Psoas muscle (tissue), 8 donors: ENCODE measurements at places on chromosomes 5 and 9. TPM values are rescaled to one million over a fixed set of nuclear protein-coding genes. Genes with fewer than 3 reads are reported as not detected.

DNA sequence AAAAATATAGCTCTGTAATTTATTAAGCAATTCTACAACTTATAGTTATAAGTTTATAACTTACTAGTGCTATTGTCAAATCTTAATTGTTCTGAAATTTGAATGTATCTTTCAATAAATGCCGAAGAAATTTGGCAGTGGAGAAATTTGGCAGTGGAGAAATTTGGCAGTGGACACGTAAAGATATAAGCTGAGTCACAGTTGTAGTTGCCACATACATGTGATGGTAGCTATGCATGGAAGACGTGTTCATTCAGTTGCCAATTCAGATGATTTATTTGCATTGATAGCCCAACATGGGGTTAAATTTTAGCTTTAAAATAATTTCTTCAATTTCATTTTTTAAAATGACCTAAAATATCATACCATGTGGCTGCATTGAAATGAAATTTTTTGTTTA, 127.8 kb upstream of the NR4A3 start:
- peak overlapping the region; percentile 8 for H3K4me3 ChIP-seq
- no peak for DNase-seq
- no peaks in the 10 kb centered on the region for H3K36me3 ChIP-seq

Gene CD14
- 18.3 TPM for total RNA-seq

DNA sequence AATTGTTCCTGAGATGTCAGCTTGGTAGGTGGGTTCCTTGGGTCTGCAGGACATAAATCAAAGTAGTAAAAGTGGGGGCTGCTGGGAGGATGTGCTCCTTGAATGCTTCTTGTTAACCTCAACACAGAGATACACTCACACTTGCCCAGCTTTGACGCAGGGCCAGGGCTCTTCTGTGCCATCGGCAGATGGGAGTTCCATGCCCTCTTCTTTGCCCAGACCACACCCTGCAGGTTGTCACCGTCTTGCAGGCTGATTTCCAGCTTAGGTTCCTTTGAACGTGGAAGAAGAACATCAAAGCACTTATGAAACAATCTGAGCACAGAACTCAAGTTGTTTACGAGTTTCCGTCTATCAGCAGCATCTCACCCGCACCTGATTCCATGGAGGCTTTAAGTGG, 11.0 kb downstream of the DBH start:
- no peaks in the 10 kb centered on the region for H3K4me1 ChIP-seq
- no peak for DNase-seq
- H3K36me3 ChIP-seq, result no peaks in the 10 kb centered on the region
- no peak overlapping the region for H3K4me3 ChIP-seq
- H3K27me3 ChIP-seq, result peaks cover 2% of the 10 kb centered on the region

Gene PCDHA2
- total RNA-seq, result not detected

Gene MSMP
- total RNA-seq, result not detected

DNA sequence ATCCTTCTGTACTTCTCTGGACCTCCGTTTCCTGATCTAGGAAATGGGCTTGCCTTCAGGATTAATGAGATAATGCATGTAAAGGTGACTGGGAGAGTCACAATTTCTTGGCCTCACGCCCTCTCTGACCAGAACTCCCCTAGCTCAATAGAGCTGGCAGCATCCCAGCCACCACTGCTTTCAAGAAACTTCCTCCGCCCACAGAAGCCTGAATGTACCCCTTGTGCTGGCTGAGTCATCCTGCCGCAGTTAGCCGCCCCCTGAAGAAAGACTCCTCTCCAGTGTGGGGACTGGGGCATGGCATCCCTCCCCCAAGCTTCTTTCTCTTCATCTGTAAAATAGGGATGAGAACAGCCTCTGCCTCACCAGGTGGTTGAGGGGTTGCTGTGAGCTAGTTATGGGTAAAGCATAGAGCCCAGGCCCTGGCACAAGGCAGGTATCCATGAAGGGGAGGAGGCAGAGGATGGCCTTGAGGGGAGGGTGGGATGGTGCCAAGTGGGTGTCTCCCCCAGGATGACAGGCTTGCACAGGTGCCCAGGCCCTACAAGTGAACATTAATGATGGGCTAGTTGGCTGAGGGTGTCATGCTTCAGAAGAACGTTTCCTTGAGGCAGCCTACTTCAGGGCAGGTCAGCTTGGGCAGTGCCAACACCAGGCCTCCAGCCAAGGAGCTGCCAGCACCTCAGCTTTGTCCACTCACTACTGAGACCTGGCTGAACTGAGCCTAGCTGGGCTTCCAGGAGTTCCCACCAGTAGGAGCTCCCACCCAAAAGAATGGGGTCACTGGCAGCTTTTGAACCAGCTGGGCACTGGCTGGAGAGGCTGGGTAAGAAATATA, 3.4 kb downstream of the PDLIM4 start:
- no peak for DNase-seq
- no peak overlapping the region for H3K4me3 ChIP-seq
- no peaks in the 10 kb centered on the region for H3K27me3 ChIP-seq
- peaks cover 9% of the 10 kb centered on the region for H3K4me1 ChIP-seq

Gene LCN15
- not detected for total RNA-seq

Gene BRD3
- 28.2 TPM for total RNA-seq
